AG08396 (cell line): ENCODE measurements at places on chromosomes 12 and 14.

- peak; percentile 14 for DNase-seq
Measured at GRCh38 chr14:66117600-66117999, 368.6 kb upstream of the CCDC196 start.

- no peak for DNase-seq
Measured at GRCh38 chr14:100296106-100296651, 10.1 kb downstream of the SLC25A29 start.

- no peak for DNase-seq
Measured at GRCh38 chr12:116556964-116557698, 2.0 kb upstream of the MAP1LC3B2 start.

DNA sequence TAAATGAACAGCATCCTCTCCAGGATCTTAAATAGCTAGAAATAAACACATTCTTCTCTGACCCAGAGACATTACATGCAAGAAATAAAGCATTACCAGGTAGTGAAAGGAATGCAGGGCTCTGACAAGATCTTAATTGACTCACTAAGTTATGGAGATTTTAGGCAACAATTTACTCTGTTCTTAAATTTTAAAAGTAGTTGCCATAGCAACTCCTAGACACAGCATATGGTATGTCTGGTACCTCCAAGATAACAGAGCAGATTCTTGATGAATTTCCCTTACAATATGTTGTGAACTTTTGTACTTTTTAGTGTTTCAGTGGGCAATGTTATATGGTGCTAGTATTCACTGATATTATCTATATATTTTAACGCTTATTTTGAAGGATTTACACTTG, 76.7 kb upstream of the G2E3 start:
- DNase-seq: no peak

GRCh38 chr14:95832012-95832411, 44.6 kb upstream of the TUNAR start:
- DNase-seq: no peak

- no peak for DNase-seq
Measured at GRCh38 chr14:24100197-24100981, 6.3 kb downstream of the PCK2 start.

DNA sequence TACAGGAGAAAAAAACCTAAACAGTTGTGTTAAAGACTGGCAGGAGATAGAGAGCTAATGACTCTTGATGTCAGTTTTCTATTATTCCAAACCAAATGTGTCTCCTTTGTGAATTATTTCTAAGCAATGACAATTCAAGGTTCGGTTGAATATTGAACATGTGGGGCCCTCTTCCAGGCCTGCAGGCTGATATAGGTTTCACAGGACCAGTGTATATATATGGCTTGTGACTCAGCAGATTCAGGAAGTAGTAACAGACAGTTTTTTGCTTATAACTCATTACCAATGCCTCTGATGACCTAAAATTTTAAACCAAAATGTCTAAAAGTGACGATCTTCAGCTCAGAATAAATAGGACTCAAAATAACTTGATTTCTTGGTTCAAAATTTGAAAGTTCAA, 33.7 kb upstream of the NPAS3 start:
- DNase-seq: no peak

- no peak for DNase-seq
Measured at GRCh38 chr12:5976711-5977110, 31.7 kb upstream of the ANO2 start.

DNA sequence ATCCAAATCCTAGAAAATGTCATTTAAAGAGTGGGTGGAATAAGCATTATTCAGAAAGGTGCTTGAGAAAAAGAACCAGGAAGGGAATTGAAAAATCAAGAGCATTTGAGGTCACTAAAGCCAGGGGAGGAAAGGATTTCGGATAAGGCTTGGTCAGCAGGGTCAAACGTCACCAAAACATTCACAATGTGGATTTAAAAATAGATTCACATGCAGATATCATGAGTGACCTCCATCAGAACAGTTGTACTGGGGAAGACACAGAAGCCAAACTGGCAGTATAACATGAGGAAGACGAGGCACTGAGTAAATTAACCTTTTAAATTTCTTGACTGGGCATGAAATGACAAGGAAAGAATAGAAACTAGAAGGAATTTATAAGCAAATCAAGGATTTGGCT, 175.1 kb upstream of the CCDC196 start:
- DNase-seq: no peak

- no peak for DNase-seq
Measured at GRCh38 chr12:12209043-12209442, 57.8 kb downstream of the LRP6 start.

- peak; percentile 63 for DNase-seq
Measured at GRCh38 chr12:107320033-107320928, 226.9 kb upstream of the CRY1 start.

GRCh38 chr12:62258231-62258630, 2.0 kb upstream of the USP15 start:
- DNase-seq: no peak

DNA sequence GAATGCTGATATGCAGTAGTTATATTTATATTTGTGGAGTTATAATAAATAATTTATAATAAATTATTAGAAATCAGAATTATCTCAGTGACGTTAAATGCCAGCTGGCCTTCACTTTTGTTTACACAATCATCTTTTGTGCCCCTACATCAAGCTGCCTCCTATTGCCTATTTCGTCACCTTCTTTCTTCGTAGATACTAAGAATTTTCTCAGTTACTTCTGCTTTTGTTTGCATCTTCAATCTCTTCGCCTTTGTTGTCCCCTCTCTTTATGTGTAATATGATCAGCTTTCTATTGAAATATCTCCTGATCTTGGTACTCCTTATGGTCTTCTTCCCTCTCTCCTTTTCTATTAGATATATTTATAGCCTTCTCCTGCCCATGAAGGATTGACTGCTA, 197.0 kb downstream of the ERC1 start:
- no peak for DNase-seq

DNA sequence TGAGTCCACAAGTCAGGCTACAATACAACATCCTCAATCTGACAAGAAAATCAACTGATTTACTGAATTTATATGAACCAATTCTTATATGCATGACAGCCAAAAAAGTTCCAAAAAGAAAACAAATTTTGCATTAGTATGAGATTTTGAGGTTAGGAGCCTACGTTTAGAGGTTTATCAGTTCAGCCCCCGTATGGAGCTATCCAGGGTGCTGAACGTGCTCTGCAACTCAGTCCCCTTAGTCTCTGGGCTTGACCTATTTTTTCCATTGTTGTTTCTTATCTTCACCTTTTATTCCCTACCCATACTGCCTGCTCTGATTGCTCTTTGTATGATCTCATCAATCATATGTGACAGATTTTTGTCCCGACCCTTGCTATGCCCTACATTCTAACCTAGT, 693.0 kb downstream of the NRXN3 start:
- peak; percentile 10 for DNase-seq

DNA sequence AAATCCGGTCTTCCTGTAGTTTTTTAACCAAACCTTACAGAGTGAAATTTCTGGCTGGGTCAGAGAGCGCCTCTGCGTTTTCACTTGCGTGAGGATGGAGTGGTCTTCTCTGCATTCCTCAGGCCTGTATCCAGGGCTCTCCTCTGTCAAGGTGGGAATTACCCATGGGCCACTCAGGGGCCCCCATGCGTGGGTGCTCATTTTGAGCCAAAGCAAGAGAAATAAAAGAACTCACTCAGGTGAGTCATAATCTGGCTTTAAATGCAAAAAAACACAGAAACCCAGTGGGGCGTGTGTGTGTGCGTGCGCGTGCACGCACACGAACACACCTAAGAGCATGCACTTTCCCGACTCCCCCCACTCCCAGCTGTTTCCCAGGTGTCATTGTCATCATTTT, 104.0 kb upstream of the PWP1 start:
- DNase-seq: no peak

DNA sequence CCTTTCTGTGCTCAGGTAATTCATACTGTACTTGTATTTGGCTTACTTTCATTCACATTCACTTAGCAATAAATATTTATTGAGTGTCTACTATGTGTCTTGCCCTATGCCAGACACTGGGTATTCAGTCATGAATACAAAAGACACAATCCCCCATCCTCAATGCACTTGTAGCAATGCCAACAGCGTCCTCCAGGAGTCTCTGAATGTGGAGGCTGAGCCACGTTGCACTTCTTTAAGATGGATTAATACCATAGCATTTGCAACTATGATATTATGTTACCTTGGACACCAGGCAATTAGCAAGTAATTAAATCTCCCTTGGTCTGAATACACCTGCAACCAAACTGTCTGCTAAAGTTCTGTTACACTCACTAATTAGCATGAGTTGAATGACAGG, 58.8 kb downstream of the OTX2 start:
- DNase-seq: no peak

DNA sequence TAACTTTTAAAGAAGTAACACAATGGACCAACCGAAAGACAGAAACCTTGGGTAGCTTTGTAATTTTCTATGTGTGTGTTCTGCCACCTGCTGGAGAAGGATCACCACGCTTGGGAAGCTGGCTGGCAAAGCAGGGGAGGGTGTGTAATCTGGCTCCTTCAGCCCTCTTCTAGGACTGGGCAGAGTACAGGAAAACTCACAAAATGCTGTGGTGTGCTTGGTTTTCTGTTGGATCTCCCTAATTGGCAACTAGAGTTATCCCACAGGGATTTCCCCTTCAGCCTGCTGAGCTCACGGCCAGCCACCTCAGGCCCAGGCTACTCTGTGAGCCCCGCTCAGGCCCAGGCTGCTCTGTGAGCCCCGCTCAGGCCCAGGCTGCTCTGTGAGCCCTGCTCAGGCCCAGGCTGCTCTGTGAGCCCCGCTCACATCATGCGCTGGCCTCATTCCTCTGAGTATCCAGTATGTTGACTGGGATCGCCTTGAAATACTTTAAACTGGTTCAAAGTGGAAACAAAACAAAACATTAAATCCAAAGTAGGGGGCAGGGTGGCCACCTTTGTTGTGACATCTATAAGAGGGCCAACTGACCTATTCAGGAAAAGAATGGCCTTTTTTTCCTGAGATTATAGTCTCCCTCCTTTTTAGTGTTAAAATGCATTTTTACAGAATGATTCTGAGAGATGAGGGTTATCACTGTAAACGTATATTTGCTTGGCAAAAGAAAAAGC, 52.0 kb upstream of the RNU6-8 start:
- peak; percentile 62 for DNase-seq
